Stimulated activated CD8-positive, alpha-beta memory T cell treated with anti-CD3 and anti-CD28 coated beads, Interleukin-15, amount 100 ng/mL, for 24 hours (primary cell): ENCODE measurements at places on chromosomes 2 and 18.

GRCh38 chr2:1747065-1747941 lies 3.0 kb upstream of the PXDN start:
- DNase-seq: no peak

GRCh38 chr18:11506856-11507255 lies 102.5 kb upstream of the SLC35G4 start:
- DNase-seq: no peak

- no peak for DNase-seq
These were observed 83.3 kb downstream of the LIMS1 start for GRCh38 chr2:108617617-108618016.

DNA sequence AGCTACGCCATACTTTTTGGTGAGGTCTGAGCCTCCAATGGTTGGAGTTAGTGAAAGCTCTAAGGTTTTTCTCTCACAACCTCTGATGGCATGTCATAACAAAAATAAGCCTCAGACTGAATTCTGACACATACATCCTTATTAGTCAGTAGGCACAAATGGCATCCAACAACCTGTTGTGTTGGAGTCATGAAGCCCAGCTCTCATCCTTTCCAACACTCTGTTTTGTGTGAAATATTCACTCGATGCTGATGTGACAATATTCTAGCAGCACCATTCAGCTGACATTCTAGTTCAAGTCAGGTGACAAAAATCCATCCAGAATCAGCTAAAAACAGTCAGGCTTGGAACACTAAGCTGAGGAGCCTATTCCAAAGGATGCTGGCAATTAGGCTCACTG lies 603.2 kb upstream of the ID2 start:
- no peak for DNase-seq

DNA sequence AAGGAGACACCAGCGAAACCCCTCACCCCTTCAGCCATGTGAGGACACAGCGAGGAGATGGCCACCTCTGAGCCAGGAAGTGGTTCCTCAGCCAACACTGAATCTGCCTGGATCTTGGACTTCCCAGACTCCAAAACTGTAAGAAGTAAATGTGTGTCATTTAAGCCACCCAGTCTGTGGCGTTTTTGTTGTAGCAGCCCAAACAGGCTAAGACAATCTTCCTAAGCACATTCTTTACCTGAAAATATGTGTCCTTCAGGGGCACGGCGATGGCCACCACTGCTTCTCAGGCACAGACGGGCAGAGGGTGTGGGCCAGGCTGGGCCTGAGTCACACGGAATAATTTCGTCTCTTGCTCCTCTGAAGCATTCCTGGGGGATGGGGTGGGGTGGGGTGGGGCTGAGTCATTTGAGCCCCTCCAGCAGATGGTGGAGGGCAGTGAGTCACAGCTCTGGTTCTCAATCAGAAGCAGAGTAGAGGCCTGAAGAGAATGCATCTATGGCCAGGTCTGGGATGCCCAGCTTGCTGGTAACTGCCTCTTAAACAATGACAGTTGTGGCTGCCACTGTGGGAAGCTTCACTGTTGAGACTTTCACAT lies 142.4 kb downstream of the CAPN13 start:
- DNase-seq: no peak

DNA sequence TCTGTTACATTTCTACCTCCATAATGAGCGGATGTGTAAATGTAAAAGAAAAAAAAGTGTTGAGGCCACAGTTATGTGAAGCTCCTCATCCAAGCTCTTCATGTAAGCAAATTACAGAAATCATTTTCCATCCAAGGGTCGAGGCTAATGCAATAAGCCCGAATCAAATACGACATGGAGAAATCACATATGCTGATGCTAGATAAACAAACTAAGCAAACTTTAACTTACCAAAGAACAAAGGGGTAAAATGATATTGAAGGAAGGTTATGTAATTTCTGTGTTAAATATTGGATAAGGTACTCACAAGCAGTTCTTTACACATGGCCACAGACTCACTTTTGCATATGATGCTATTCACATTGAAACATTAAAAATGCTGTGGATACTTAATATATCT lies 310.2 kb upstream of the ID2 start:
- DNase-seq: no peak

DNA sequence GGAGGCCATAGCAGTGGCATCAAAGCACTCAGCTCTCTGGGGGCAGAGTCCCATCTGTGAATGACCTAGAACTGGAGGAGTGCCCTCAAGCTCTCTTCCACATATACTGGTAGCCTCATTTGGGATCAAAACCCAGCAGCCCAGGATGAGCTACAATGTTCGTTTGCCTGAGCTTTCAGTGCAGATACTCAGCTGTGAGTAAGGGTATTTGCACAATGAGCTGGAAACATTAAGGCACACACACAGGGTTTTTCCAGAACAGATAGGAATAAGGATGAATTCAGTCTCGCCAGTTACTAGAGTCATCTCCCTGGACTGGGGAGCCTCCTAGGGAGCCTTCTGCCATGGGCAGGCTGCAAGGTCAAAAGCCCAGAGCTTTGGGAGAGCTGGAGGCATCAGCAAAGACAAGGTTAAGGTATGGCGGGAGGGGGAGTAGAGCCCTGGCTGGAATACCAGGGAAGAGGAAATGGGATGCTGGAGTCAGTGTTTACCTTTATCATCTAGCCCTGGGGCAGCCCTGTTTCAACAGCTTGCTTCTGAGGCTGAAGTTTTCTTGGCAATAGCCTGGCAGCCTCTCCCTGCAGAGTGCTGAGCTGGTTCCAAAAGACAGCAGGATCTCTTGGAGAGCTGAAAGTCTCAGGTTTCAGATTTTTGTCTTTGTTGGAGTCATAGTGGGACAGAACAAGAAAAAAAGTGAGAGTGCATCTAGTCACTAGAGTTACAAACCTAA lies 187.7 kb downstream of the LOXHD1 start:
- no peak for DNase-seq

GRCh38 chr2:214126135-214126534 lies 284.7 kb upstream of the VWC2L start:
- no peak for DNase-seq

GRCh38 chr2:159907909-159908308 lies 109.9 kb upstream of the CD302 start:
- no peak for DNase-seq

- DNase-seq: no peak
These were observed 37.6 kb upstream of the SLC4A10 start for GRCh38 chr2:161586517-161587167.

DNA sequence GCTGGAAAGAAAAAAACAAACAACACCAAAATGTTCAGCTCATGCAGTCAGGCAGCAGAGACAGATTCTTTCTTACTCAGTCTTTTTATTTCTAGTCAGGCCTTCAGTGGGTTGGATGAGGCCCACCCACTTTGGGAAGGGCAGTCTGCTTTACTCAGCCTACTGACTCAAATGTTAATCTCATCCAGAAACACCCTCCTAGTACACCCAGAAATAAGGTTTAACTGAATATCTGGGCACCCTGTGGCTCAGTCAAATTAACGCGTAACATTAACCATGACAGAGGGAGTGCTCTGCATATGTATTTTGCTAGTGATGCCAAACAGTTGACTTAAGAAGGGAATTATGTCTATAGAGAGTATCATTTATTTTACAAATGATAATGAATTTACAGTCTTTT lies 401.6 kb downstream of the PARD3B start:
- no peak for DNase-seq

- no peak for DNase-seq
These were observed 7.2 kb downstream of the RAB11FIP5 start for GRCh38 chr2:73105511-73105971.

DNA sequence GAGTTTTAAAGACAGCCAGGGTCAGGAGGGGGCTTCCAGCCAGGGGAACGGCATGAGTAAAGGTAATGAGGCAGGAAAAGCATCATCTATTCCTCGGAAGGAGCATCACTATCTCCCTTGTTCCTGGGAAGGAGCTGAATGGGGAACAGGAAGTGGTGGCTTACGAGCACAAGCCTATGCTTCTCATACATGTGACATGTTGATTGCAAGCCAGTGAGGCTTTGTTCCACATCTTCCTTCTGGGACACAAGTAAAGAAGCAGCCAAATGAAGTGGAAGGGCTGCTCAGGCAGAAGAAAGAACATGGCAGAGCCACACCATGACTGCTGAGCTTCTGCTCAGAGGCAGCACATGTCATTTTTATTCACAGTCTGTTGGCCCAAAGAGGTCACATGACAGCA lies 15.1 kb upstream of the LMAN1 start:
- DNase-seq: no peak

- no peak for DNase-seq
These were observed 18.8 kb downstream of the CNDP2 start for GRCh38 chr18:74514860-74515495.

- no peak for DNase-seq
These were observed 87.2 kb downstream of the PHLPP1 start for GRCh38 chr18:62802523-62802922.

DNA sequence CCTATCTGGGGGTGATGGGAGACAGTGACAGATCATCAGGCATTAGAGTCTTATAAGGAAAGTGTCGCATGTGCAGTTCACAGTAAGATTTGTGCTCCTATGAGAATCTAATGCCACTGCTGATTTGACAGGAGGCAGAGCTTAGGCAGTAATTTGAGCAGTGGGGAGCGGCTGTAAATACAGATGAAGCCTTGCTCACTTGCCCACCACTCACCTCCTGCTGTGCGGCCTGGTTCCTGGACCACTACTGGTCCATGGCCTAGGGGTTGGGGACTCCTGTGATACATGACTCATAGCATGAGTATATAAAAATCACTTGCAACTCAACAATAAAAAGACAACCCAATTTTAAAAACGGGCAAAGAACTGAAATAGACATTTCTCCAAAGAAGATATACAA lies 71.1 kb upstream of the ACAA2 start:
- DNase-seq: no peak

- DNase-seq: no peak
These were observed 107.0 kb upstream of the RAB6C start for GRCh38 chr2:129872446-129872845.

- no peak for DNase-seq
These were observed 246.1 kb downstream of the RAD51AP2 start for GRCh38 chr2:17272170-17272569.

GRCh38 chr2:43001787-43002468 lies 209.5 kb upstream of the HAAO start:
- DNase-seq: no peak

DNA sequence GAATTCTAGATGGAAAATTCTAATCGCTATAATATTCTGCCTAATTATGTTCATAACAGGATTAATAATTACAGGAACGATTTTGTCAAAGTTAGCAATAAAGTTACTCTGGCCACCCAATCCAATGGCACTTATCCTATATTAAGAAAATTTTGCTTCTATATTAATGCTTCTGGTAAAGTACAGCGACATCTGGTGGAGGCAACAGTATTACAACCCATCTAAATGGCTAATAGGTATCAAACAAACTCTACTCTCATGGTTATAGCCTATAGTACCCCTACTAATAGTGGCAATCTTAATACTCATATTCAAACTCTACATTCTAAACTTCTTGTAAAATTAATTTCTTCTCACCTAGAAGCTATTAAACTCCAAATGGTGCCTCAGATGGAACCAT lies 1084.7 kb upstream of the LRRTM1 start:
- no peak for DNase-seq

GRCh38 chr2:37587817-37588216 lies 83.6 kb downstream of the CDC42EP3 start:
- no peak for DNase-seq

DNA sequence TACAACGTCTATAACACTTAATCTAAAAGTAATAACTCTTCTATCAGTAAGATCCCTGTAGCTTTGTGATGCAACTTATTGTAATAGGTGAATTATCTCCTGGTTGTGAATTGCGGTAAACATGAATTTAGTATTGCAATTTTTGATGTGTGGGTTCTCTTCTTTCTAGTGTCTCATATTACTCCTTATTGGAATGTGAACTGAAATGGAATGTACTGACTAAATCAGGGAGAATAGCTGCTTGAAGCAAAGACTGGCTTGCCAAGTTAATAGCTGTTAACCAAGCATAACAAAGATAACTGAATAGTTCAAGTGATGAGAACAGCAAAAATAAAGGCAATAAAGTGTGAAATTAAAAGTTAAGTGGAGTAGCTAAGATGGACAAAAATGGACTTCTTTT lies 60.5 kb upstream of the TFPI start:
- no peak for DNase-seq

DNA sequence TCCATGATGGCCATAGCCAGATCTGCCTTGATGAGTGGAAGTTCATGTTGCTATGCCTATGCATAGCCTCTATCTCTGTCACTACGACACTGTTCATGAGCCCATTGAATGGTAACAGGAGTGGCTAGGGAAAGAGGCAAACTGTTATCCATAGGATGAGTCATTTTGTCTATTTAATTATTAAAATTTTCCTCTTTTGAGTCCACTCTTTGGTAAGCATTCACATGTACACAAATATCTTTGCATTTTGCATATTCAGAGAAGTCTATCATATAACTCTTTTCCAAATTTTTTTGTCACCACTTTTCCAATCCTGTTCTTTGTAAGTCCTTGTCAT lies 364.4 kb downstream of the KCNJ3 start:
- DNase-seq: no peak

DNA sequence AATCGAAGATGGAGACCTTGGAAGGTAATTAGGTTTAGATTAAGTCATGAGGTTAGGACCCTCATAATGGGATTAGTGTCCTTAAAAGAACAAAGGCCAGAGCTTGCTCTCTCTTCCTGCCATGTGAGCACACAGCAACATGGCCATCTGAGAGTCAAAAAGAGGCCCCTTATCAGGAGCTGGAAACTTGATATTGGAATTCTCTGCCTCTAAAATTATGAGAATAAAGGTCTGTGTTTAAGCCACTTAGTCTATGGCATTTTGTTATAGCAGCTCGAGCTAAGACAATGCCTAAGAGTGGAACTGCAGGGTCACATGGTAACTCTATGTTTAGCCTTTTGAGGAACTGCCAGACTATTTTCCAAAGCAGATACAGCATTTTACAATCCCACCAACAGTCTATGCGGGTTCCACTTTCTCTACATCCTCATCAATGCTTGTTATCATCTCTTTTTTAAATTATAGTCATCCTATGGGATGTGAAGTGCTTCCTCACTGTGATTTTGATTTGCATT lies 42.4 kb downstream of the THADA start:
- no peak for DNase-seq

DNA sequence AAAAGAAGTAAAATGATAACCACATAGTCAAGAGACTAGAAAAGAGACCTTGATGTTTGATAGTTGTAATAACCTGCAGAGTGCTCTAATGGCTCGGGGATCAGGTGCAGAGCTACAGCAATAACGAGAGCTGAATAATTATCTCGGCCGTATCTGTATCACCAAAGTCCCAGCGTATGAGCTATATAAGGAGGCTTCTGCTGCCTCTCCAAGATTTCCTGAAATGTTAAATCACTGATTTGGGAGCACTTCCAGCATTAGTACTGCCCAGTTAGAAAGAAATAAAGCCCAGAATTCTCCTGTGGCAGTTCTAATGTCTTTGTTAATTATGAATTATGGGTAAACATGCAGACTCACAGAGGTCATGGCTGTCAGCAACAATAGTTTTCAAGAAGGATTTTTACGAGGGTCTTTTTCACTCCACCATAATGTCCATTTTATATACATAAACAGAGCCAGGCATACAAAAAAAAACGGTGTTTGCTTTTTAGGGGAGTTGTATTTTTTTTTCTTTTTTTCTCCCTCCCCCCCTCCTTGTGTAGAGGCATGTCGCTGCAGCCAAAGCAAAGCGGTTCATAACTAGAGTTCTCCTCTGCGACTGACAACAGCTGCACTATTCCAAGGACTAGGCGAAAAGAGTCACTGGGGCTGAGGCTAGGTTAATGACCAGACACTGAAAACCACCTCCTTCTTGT lies 168.3 kb upstream of the VRK2 start:
- DNase-seq: no peak

GRCh38 chr2:54122171-54122935 lies 6.9 kb downstream of the ACYP2 start:
- no peak for DNase-seq
